ENCODE measurements at places on chromosomes 12 and 14.

GRCh38 chr12:82605115-82605514 is 81.6 kb upstream of the TMTC2 start:
- DNase-seq: no peak

GRCh38 chr12:113936460-113936859 is 29.7 kb downstream of the RBM19 start:
- no peak for DNase-seq

DNA sequence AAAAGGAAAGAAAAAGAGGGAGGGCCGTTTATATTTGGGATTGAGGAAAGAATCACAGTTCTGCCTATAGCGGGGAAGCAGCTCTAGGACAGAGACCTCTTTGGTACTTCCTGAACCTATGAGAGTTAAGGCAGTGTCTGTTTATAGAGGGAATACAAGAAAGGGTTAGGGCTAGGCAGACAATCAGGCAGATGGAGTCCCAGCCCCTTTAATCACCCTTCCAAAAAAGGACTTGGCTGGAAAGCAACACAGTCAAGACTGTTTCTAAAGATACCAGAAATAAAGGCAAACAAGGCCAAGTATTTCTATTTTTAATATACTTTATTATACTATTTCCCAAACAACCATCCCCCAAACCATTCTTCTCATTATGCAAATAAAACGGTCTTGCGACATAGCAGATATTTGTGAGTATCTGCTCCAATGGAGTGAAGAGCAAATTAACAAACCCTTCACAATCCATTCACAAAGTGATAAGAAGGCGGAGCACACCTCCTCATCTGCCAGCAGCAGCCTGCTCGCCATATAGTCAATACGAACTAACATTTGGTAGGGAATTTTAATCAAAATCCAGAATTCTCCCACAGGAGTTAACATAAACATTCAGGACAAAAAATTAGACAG is 697 bp upstream of the GRIP1 start:
- no peak for DNase-seq

GRCh38 chr12:7605900-7606465 is 59.7 kb downstream of the APOBEC1 start:
- no peak for DNase-seq
